ENCODE measurements at places on chromosomes 7 and 10. TPM values are rescaled to one million over a fixed set of nuclear protein-coding genes. Genes with fewer than 3 reads are reported as not detected.

The HTR5A gene
- not detected for total RNA-seq

The NRAP gene
- total RNA-seq: 1.1 TPM

The FBXO24 gene
- total RNA-seq: 0.21 TPM

The NPFFR1 gene
- total RNA-seq: 0.08 TPM

The FFAR4 gene
- 48.2 TPM for total RNA-seq

The OPN1SW gene
- not detected for total RNA-seq

The ASB10 gene
- total RNA-seq: not detected

The FGFR2 gene
- 25.6 TPM for total RNA-seq

The MBL2 gene
- 0.17 TPM for total RNA-seq

The OR9A2 gene
- not detected for total RNA-seq

DNA sequence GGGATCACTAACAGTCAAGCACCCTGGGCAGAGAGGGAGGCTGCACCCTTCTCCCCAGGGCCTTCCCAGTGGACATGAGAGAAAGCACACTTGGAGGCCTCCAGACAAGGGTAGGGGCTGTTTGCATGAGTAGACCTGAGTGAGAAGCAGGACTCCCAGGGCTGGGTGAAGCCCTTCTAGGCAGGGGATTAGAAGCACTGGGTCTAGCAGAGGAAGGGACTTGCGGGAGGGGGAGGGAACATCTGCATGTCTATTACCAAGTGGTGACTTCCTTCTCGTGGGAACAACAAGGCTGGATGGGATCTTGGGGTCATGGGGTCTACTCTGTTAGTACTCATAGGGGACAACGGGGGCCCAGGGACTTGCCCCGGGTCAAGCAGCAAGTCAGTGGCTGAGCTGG is 67.8 kb downstream of the EMX2 start:
- H3K27ac ChIP-seq: no peak overlapping the region
- no peak overlapping the region for H3K4me3 ChIP-seq
- no peak for DNase-seq

GRCh38 chr7:138602451-138602850 is 98.7 kb downstream of the SVOPL start:
- no peaks in the 10 kb centered on the region for H3K36me3 ChIP-seq
- no peak overlapping the region for H3K4me3 ChIP-seq
- no peak overlapping the region for H3K27ac ChIP-seq
- no peaks in the 10 kb centered on the region for H3K27me3 ChIP-seq
- H3K4me1 ChIP-seq: no peaks in the 10 kb centered on the region

DNA sequence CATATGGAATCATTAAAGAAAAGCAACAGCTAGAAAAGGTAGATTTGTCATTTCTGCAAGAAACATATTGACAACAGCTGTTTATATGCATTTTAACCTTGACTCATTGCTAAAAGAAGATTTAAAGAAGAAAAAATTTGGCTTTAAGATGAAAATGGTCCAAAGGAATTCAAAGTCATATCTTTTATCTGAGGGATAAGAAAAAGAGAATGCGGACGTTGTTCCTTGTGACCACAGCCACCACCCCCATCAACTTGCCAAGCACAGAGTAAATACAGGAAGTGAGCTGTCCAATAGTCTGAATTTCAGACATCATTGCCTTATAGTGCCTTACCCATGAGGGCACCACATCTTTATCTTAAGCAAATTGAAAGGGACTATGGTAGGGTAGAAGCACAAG is 7.3 kb upstream of the CRPPA start:
- no peaks in the 10 kb centered on the region for H3K36me3 ChIP-seq
- peak; percentile 46 for DNase-seq
- H3K4me3 ChIP-seq: no peak overlapping the region

- no peaks in the 10 kb centered on the region for H3K4me1 ChIP-seq
- DNase-seq: no peak
- no peaks in the 10 kb centered on the region for H3K27me3 ChIP-seq
These were observed 13.6 kb downstream of the IRF5 start for GRCh38 chr7:128951296-128951695.

- no peak overlapping the region for H3K27ac ChIP-seq
- no peak for DNase-seq
- H3K27me3 ChIP-seq: no peaks in the 10 kb centered on the region
- no peak overlapping the region for H3K4me3 ChIP-seq
These were observed 30.0 kb upstream of the TES start for GRCh38 chr7:116180302-116180701.

GRCh38 chr10:2488446-2489005 is 578.8 kb upstream of the PFKP start:
- H3K36me3 ChIP-seq: no peaks in the 10 kb centered on the region
- H3K4me1 ChIP-seq: no peaks in the 10 kb centered on the region
- no peak overlapping the region for H3K4me3 ChIP-seq

- no peak for DNase-seq
- H3K4me1 ChIP-seq: no peaks in the 10 kb centered on the region
- H3K27me3 ChIP-seq: no peaks in the 10 kb centered on the region
- H3K27ac ChIP-seq: no peak overlapping the region
These were observed 13.9 kb downstream of the BRAT1 start for GRCh38 chr7:2541291-2542010.

DNA sequence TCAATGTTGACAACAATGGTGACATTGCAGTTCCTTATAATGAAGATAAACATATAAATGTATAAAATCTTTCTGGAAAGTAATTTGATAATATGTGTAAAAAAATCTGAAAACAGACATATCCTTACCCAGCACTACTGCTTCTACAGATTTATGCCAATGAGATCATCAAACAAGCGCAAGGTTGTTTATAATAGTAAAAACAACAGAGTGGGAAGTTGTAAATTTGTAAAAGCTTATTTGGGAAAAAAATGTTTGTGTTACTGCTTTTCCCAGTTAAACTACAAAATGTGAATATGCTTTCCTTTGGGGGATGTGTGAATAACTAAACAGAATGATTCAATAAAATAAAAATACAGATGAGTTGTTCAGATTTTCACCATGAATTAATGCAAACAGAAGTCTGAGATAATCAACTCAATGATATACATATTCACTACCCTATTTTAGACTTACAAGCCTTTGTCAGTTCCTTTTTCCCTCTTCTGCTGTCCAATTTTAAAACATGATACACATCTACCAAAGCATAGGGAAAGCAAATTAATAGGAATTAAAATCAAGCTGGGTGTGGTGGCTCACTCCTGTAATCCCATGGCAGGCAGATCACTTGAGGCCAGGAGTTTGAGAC is 82.1 kb downstream of the USP6NL start:
- no peaks in the 10 kb centered on the region for H3K36me3 ChIP-seq
- no peaks in the 10 kb centered on the region for H3K27me3 ChIP-seq
- no peak overlapping the region for H3K4me3 ChIP-seq
- peaks cover 4% of the 10 kb centered on the region for H3K4me1 ChIP-seq
- no peak for DNase-seq
- H3K27ac ChIP-seq: no peak overlapping the region

DNA sequence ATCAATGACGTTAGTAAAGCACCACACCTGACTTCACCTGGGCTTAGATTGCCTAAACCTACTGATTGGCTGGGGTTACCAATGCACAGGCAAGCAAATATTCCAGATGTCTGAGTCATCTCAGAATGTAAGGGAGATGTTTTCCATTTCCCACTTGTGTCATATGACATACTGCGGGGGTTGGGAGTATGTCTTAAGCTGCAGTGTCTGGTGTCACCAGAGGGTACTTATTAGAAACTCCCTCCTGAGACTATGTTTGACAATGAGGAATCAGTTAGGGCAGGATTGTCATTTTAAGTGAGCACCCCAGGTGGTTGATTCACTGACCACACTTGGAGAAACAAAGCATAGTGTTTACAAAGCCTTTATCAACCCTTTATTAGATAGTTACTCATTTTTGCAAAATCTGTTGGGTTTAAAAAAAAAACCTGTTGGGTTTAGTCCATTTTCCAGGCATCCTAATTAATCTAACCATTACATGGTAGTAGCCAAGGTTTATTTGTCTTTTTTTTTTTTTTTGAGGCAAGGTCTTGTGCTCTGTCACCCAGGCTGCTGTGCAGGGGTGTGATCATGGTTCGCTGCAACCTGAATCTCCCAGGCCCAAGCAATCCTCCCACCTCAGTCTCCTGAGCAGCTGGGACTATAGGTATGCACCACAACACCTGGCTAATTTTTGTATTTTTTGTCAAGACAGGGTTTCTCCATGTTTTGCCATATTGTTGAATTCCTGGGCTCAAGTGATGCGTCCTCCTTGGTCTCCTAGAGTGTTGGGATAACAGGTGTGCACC is 72.5 kb downstream of the CDK6 start:
- H3K36me3 ChIP-seq: no peaks in the 10 kb centered on the region
- no peak overlapping the region for H3K27ac ChIP-seq
- peak; percentile 32 for DNase-seq
- no peaks in the 10 kb centered on the region for H3K27me3 ChIP-seq
- H3K4me3 ChIP-seq: no peak overlapping the region

GRCh38 chr7:113799896-113800295 is 118.9 kb downstream of the PPP1R3A start:
- no peaks in the 10 kb centered on the region for H3K27me3 ChIP-seq
- DNase-seq: no peak
- H3K4me3 ChIP-seq: no peak overlapping the region
- H3K36me3 ChIP-seq: no peaks in the 10 kb centered on the region
- H3K27ac ChIP-seq: no peak overlapping the region

GRCh38 chr7:129773871-129774270 is 162.4 kb downstream of the NRF1 start:
- H3K4me3 ChIP-seq: no peak overlapping the region
- peaks cover 6% of the 10 kb centered on the region for H3K4me1 ChIP-seq
- H3K36me3 ChIP-seq: no peaks in the 10 kb centered on the region
- DNase-seq: no peak

- no peaks in the 10 kb centered on the region for H3K27me3 ChIP-seq
- no peak overlapping the region for H3K27ac ChIP-seq
- H3K4me1 ChIP-seq: no peaks in the 10 kb centered on the region
- H3K4me3 ChIP-seq: no peak overlapping the region
- H3K36me3 ChIP-seq: no peaks in the 10 kb centered on the region
These were observed 41.8 kb upstream of the IGFBP3 start for GRCh38 chr7:45962861-45963260.

DNA sequence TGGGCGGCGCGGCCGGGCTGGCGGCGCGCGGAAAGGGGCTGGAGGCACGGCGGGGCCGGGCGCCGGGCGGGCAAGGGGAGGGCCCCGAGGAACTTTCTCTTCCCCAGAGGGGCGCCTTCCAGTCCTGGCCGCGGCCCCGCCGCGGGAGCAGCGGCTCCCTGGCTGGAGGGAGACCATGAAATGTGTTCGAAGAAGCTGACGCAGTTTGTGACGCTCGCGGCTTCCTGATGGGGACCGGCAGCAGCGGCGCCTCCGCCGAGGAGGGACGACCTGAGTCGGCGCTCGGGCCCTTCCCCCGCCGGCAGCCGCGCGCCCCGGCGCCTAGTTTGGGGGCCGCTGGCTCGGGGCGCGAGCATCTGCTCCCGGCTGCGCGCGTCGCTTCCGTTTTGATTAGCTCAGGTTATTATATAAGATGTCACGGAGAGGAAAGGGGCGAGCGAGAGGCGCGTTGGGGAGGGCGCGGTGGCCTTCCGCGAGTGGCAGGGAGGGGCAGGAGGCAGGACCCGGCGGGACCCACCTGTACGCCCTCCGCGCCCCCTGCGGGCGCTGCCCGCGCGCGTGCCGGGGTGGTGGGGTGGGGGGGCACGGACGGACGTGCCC is 57.1 kb upstream of the PCGF5 start:
- no peaks in the 10 kb centered on the region for H3K4me1 ChIP-seq
- H3K27me3 ChIP-seq: no peaks in the 10 kb centered on the region
- no peaks in the 10 kb centered on the region for H3K36me3 ChIP-seq
- peak overlapping the region; percentile 89 for H3K4me3 ChIP-seq

DNA sequence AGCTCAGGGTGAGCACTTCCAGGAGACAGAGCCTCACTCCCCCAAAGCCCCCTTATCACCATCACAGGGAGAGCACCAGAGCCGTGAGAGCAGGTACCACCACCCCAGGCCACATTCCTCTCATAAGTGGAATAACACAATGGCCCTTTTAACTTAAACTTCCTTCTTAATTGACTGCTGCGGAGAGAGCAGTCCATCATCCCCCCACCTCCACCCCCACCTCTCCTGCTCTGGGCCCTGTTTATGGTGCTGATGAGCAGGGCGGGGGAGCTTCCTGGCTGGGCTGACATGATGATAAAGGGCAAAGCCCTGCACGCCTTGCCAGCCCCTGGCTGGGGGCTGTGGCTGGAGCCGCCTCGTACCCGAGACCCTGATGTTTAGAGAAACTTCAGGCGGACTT is 81.4 kb upstream of the PODXL start:
- no peaks in the 10 kb centered on the region for H3K36me3 ChIP-seq
- no peaks in the 10 kb centered on the region for H3K4me1 ChIP-seq
- H3K27ac ChIP-seq: no peak overlapping the region
- no peak overlapping the region for H3K4me3 ChIP-seq
- no peak for DNase-seq
- H3K27me3 ChIP-seq: no peaks in the 10 kb centered on the region

DNA sequence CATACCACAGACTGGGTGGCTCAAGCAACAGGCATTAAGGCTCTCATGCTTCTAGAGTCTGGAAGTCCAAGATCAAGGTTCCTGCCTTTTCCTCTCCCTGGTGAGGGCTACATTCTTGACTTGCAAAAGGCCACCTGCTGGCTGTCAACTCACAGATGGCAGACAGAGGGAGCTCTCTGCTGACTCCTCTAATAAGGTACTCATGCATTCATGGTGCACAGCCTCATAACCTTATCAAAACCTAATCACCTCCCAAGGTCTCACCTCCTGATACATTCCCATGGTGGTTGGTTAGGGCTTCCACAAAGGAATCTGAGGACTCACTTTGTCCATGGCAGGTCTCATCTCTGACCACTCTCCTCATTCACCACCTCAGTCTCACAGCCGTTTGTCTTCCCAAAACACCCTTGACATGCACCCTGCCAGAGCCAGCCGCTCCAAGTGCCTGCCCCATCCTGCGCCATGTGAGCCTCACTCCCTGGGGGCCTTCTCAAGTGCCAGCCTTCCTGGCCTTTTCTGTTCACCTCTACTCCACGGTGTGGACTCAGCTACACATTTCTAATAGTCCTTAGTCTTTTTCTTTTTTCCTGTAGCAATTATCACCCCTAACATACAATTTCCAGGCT is 400.3 kb upstream of the ADARB2 start:
- H3K36me3 ChIP-seq: no peaks in the 10 kb centered on the region
- DNase-seq: no peak
- H3K4me1 ChIP-seq: no peaks in the 10 kb centered on the region
- no peak overlapping the region for H3K27ac ChIP-seq
- no peaks in the 10 kb centered on the region for H3K27me3 ChIP-seq

- no peak overlapping the region for H3K27ac ChIP-seq
- no peaks in the 10 kb centered on the region for H3K4me1 ChIP-seq
- H3K27me3 ChIP-seq: no peaks in the 10 kb centered on the region
- H3K4me3 ChIP-seq: no peak overlapping the region
These were observed 151.8 kb upstream of the STK17A start for GRCh38 chr7:43431020-43431595.

DNA sequence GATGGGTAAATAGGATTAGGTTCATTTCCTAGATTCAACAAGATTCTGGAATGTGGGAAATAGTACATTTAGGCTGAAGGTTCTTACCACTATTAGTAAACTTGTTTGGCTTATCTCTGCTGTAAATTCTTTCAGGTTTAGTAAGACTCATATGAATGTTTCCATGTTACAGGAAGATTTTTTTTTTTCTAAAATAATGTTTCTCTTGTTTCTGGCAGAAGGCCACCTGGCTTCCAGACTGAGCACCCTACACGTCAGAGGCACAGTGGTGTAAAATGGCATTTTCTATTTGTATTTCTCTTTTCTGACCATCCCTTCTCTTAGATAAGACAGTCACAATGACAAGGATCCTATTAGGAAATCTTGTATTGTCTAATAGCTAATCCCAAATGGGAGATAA is 22.7 kb upstream of the AASS start:
- H3K27ac ChIP-seq: no peak overlapping the region
- no peaks in the 10 kb centered on the region for H3K4me1 ChIP-seq
- H3K4me3 ChIP-seq: no peak overlapping the region
- no peaks in the 10 kb centered on the region for H3K27me3 ChIP-seq
- H3K36me3 ChIP-seq: no peaks in the 10 kb centered on the region
